ENCODE measurements at places on chromosomes 4 and X.

- DNase-seq = no peak
These were observed 63.6 kb downstream of the CLNK start for GRCh38 chr4:10620935-10621488.

DNA sequence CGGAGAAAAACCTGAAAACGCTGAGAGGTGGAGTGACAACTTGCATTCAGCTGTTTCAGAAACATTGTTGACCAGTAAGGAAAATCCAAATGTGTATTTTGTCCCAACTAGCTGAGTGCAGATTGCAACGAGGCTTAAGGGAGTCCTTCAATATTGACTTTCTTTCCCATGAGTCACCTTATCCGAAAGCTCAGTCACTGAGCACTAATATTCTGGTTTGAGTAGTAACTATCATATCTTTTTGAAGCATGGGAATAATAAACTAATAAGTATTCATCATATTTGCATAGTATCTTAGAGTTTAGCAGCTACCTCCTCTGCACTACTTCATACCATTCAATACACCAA lies 604.3 kb downstream of the PACRGL start:
- DNase-seq = no peak

GRCh38 chrX:33194876-33195433 lies 16.4 kb downstream of the DMD start:
- no peak for DNase-seq

- DNase-seq = no peak
These were observed 13.1 kb downstream of the ZNF81 start for GRCh38 chrX:47849778-47850177.
